ENCODE measurements at places on chromosomes 2 and 18. TPM values are rescaled to one million over a fixed set of nuclear protein-coding genes. Genes with fewer than 3 reads are reported as not detected.
A peak's percentile ranks its signal among the peaks of the same experiment; 100 is the strongest.

RPS27A gene
- 2,870 TPM for total RNA-seq

IL1RL1 gene
- 0.10 TPM for total RNA-seq

- DNase-seq, result peak; percentile 5
These were observed 58.1 kb downstream of the HEATR5B start for GRCh38 chr2:37026050-37026449.

DNA sequence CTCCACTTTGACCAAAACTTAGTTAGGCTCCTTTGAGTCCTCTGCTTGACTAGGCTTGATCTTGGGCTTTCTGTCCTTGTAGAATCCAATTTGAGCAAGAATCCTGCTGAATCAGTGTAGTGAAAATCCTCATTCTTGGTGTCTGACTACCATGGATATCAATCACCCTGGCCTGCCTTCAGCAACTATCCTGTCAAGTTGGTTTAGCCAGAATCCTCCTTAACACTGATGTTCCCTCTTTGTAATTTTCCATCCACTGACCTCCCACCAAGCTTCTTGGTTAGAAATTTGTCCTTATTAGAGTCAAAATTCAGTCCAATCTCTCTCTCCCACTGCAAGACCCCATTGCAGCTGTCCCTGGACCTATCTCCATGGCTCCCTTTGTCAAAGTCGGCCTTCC is 494 bp upstream of the RBM45 start:
- DNase-seq, result peak; percentile 3

GRCh38 chr2:164412831-164413230 is 208.5 kb downstream of the GRB14 start:
- no peak for DNase-seq

- peak; percentile 22 for DNase-seq
These were observed 77.5 kb downstream of the ACSL3 start for GRCh38 chr2:222938327-222938726.

DNA sequence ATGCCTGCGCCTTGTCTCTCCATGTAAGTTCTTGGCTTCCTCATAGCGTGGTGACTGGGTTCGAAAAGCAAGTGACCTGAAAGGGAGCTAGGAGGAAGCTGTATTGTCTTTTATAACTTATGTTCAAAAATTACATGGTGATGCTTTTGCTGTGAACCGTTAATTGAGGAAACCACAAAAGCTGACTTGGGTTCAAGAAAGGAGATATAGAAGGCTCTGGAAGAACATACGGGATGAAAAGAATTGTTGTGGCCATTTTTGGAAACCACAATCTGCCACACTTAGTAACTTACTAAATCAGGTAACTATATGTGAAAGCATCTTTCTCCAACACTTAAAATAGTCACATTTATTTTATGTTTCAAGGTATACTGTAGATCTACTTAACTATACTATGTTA is 177.0 kb upstream of the RBMS1 start:
- DNase-seq, result no peak

GRCh38 chr2:41958251-41958650 is 89.6 kb upstream of the PKDCC start:
- no peak for DNase-seq

DNA sequence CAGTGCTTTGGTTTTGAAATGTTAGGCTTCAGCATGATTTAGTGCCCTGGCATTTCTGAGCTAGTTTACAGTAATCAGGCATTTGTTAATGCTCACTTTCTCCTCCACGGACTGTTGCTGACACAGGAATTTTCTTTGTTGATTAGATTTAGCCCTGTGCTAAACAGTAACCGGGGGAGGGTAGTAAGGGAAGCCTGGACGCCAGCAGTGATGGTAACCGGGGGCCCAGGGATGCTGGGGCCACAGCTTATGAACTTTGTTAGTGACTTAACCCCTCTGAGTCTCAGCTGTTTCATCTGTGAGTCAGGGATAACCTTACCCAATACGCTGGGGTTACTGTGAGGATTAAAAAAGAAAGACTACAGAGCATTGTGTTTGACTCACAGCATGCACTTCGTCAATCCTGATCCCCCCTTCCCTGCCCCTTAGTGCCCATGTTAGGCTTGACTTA is 33.5 kb downstream of the KLHL29 start:
- no peak for DNase-seq

DNA sequence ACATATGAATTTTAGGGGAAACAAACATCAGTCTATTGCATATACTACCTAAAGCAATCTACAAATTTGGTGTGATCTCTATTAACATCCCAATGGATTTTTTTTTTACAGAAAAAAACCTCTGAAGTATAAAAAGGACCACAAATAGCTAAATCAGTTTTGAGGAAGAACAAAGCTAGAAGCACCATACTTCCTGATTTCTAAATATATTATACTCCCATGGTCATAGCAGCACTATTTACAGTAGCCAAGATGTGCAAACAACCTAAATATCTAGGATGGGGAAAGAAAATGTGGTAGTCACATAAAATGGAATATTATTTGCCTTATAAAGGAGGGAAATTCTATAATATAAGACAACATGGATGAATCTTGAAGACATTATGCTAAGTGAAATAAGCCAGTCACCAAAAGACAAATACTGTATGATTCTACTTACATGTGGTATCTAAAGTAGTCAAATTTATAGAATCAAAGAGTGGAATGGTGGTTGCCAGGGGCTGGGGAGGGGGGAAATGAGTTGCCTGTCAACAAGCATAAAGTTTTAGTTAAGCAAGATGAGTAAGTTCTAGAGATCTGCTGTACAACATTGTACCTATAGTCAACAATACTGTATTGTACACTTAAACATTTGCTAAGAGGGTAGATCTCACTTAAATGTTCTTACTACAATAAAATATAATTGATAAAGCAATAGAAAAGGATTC is 17.6 kb upstream of the CASP8 start:
- DNase-seq, result no peak

- no peak for DNase-seq
These were observed 80.8 kb upstream of the WIPF1 start for GRCh38 chr2:174678395-174678794.

- DNase-seq, result no peak
These were observed 33.4 kb upstream of the CNOT11 start for GRCh38 chr2:101219246-101219645.

Data from RPMI7951 (cell line).